ENCODE measurements at places on chromosomes 3 and 15.
A peak's percentile ranks its signal among the peaks of the same experiment; 100 is the strongest.

GRCh38 chr3:98542623-98543022 lies 10.8 kb downstream of the GPR15 start:
- ATAC-seq = no peak

DNA sequence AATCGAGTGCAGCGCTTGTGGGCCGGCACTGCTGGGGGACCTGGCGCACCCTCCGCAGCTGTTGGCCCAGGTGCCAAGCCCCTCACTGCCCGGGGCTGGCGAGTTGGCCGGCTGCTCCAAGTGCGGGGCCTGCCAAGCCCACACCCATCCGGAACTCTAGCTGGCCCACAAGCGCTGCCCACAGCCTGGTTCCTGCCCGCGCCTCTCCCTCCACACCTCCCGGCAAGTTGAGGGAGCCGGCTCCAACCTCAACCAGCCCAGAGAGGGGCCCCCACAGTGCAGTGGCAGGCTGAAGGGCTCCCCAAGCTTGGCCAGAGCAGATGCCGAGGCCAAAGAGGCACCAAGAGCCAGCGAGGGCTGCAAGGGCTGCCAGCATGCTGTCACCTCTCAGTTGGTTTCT lies 73.4 kb downstream of the PLXNA1 start:
- ATAC-seq = no peak

GRCh38 chr3:112676659-112677234 lies 35.8 kb upstream of the CCDC80 start:
- ATAC-seq = peak; percentile 38

DNA sequence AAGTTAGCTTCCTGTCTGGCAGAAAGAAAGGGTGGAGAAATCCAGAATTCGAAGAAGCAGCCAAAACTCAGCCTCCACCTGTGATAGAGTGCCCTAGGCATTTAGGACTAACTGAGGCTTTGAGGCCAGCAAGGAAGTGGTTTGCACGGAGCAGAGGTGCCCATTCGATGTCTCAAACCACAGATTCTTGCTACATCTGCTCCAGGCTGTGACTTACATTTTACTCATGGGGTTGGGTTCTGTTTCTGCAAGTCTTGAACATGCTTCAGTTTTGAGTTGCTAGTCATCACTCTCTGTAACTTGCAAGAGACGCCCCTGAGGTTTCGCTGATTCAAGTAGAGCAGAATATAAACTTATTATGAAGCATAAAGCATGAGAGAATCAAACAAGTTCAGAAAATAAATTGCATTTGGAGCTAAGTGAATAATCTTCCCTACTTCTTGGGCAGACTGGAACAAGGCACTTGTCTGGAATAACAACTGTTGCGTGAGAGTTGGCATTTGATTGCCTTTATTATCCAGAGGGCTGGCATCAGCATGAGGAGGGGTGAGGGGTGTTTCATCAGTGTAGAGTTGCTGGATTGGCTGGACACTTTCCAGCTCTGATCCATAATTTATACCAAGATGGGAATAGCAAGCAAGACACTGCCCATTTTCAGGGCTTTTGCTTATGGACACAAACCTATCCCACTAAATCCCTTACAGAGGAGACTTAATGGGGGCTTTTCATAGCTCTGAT lies 256.5 kb downstream of the AGBL1 start:
- no peak for ATAC-seq

DNA sequence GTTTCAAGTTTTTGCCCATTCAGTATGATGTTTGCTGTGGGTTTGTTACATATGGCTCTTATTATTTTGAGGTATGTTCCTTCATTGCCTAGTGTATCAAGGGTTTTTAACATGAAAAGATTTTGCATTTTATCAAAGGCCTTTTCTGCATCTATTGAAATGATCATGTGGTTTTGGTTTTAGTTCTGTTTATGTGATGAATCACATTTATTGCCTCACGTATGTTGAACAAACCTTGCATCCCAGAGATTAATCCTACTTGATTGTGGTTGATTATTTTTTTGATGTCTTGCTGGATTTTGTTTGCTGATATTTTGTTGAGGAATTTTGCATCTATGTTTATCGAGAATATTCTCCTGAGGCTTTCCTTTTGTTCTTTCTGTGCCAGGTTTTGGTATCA lies 39.4 kb downstream of the TMCO5A start:
- ATAC-seq = no peak
